Breast epithelium (tissue), 4 donors: ENCODE measurements at places on chromosomes 7 and 10. TPM values are rescaled to one million over a fixed set of nuclear protein-coding genes. Genes with fewer than 3 reads are reported as not detected.

GRCh38 chr7:108667216-108667615, 97.5 kb downstream of the DNAJB9 start:
- H3K27me3 ChIP-seq = no peaks in the 10 kb centered on the region
- no peak overlapping the region for H3K4me3 ChIP-seq
- no peak overlapping the region for H3K27ac ChIP-seq
- no peaks in the 10 kb centered on the region for H3K36me3 ChIP-seq
- DNase-seq = no peak

GRCh38 chr10:131147301-131147975, 164.1 kb downstream of the TCERG1L start:
- no peaks in the 10 kb centered on the region for H3K4me1 ChIP-seq
- DNase-seq = no peak
- no peak overlapping the region for H3K27ac ChIP-seq
- no peaks in the 10 kb centered on the region for H3K27me3 ChIP-seq
- H3K4me3 ChIP-seq = no peak overlapping the region

DNA sequence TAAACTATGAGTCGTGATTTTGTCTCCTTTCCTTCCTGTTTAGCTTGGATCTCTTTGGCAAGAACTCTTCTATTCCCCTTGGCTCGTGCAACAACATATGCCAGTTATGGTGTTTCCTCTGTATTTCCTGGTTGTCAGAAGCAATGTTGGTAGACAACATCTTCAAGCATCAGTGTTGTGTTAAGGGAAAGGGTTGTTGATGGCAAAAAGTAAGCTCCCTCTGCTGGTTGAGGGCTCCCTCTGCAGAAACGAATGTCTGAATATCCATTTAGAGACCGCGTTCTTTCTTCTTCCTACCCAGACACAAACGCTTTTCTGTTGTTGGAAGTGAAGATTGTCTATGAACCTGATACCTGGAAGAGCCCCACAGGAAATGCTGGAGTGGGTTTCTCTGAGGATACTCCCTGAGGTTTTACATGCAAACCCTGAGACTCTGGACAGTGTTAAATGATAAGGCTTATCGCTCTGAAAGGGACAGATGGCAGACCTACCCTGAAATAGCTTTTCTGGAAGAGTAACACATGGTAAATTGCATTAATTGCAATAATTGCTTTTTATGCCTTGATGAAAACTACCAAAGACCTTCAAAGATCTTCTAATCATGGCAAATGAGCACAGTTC, 23.5 kb upstream of the C1QL3 start:
- no peak overlapping the region for H3K27ac ChIP-seq
- no peaks in the 10 kb centered on the region for H3K27me3 ChIP-seq
- DNase-seq = no peak
- H3K4me1 ChIP-seq = no peaks in the 10 kb centered on the region
- H3K4me3 ChIP-seq = no peak overlapping the region
- H3K36me3 ChIP-seq = no peaks in the 10 kb centered on the region

DNA sequence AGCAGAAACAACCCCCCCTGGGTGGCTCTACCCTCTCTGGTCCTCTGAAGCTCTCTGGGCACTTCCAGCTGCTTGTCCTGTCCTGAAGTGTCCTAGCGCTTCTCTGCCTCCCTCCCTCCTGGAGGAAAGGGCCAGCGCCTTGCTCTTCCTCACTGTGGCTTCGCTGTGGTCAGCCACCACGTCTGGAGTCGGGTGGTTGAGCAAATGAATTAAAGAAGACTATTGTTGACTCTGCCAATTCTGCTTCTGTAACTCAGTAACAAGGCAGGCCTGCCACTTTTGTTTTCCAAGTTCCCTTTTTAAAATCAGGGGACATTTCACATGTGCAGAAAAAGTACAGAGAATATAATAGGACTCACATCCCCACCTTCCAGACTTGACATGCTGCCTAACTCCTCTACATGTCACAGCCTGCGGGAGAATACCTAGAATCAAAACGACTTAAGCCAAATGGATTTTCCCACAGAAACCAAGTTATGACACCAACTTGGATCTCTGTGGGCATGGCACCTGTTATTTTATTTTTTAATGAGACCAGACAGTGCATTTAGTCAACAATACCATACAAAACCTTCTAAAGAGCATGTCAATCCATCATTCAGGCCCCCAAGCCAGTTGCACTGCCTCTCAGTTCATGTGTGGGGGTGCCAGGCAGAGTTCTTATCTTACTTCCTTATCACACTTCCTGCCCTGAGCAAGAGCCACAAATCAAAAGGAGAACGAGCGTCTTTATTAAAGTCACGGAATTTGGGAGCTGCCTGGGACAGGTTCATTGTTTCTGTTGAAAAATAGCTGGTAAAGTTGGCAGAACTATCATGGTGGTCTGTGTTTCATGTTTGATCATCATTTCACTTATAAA, 6.8 kb downstream of the FFAR4 start:
- H3K27ac ChIP-seq = no peak overlapping the region
- H3K4me1 ChIP-seq = no peaks in the 10 kb centered on the region
- DNase-seq = no peak

DNA sequence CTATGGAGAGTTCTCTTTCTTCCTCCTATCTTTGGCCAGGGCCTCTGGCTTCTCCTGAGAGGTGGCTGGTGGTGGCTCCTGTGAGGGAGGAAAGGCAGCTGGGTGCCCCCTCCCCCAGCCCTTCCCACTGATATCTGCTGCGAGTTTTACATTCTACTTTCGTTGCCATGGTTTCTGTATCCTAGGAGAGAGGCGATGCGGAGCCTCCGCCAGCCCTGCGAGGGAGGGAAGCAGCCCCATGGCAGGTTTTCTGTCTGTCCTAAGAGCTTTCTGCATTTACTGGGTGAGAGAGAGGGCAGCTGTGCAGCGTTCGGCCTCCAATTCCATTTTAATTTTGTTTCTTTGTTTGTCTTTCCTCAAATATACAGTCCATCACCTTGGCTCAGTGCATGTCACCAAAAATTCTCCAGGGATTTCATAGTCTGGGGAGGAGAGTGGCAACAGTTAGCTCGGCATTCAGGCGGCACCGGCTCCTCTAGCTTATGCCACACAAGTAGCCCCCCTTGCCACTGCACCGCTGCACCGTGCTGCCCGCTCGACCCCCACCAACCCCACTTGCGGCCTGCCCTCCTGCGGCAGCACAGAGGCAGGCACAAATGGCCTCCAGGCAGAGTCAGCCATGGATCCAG, 20.4 kb downstream of the DNAJB12 start:
- no peak for DNase-seq
- peaks cover 46% of the 10 kb centered on the region for H3K4me1 ChIP-seq
- H3K27ac ChIP-seq = peak overlapping the region; percentile 95
- no peaks in the 10 kb centered on the region for H3K36me3 ChIP-seq
- no peaks in the 10 kb centered on the region for H3K27me3 ChIP-seq

GRCh38 chr7:28587211-28587610, 174.9 kb downstream of the CREB5 start:
- H3K27ac ChIP-seq = no peak overlapping the region
- no peaks in the 10 kb centered on the region for H3K27me3 ChIP-seq
- no peak for DNase-seq
- H3K4me1 ChIP-seq = peaks cover 12% of the 10 kb centered on the region
- no peak overlapping the region for H3K4me3 ChIP-seq
- no peaks in the 10 kb centered on the region for H3K36me3 ChIP-seq

Gene SAP25
- 0.98 TPM for total RNA-seq

Gene ZYX
- 60.2 TPM for total RNA-seq
